ENCODE measurements at places on chromosomes 4 and X. TPM values are rescaled to one million over a fixed set of nuclear protein-coding genes. Genes with fewer than 3 reads are reported as not detected.

GRCh38 chr4:36394352-36394903 is 113.0 kb downstream of the DTHD1 start:
- H3K4me3 ChIP-seq, result no peak overlapping the region
- no peak for DNase-seq
- H3K27me3 ChIP-seq, result no peaks in the 10 kb centered on the region
- no peak overlapping the region for H3K27ac ChIP-seq
- H3K4me1 ChIP-seq, result no peaks in the 10 kb centered on the region

GRCh38 chr4:5750946-5751665 is 40.1 kb downstream of the EVC start:
- no peak overlapping the region for H3K27ac ChIP-seq
- peaks cover 2% of the 10 kb centered on the region for H3K36me3 ChIP-seq
- peaks cover 4% of the 10 kb centered on the region for H3K4me1 ChIP-seq
- H3K4me3 ChIP-seq, result no peak overlapping the region
- H3K27me3 ChIP-seq, result no peaks in the 10 kb centered on the region
- DNase-seq, result no peak

DNA sequence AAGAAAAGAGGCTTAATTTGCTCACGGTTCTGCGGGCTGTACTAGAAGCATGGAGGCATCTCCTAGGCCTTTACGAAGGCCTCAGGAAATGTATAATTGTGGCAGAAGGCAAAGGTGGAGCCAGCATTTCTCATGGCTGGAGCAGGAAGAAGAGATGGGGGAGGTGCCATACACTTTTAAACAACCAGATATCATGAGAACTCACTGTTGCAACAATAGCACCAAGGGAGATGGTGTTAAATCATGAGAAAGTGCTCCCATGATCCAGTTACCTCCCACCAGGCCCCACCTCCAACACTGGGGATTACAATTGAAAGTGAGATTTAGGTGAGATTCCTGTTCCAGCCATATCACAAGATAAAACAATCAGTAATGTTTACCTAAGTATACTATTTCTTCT is 45.5 kb downstream of the MTHFD2L start:
- H3K4me1 ChIP-seq, result peaks cover 31% of the 10 kb centered on the region
- DNase-seq, result no peak
- H3K27ac ChIP-seq, result no peak overlapping the region

- no peak overlapping the region for H3K4me3 ChIP-seq
- no peaks in the 10 kb centered on the region for H3K36me3 ChIP-seq
- DNase-seq, result no peak
Observed at GRCh38 chr4:60884587-60884986, 315.5 kb upstream of the ADGRL3 start.

DNA sequence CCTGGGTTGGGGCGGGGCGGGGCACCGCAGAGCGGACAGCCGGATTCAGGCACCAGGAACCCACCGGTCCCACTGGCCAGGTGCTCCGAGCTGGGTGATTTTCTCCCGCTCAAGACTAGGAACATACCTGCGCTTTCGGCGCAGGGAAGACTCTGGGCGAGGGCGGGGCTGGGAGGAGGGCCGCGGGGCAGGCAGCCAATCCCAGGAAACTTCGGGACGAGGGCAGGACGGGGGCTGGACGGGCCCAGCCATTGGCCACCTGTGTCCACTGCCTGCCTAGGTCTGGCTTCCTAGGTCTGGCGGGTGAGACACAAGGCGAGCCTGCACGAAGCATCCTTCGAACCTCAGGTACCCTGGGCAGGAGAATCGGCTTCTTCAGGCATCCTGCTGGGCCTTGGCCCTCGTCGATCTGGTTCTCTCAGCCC is 274 bp upstream of the ERVMER34-1 start:
- no peaks in the 10 kb centered on the region for H3K36me3 ChIP-seq
- H3K4me3 ChIP-seq, result peak overlapping the region; percentile 32
- H3K27ac ChIP-seq, result no peak overlapping the region
- peak; percentile 85 for DNase-seq
- no peaks in the 10 kb centered on the region for H3K27me3 ChIP-seq
- peaks cover 11% of the 10 kb centered on the region for H3K4me1 ChIP-seq

DNA sequence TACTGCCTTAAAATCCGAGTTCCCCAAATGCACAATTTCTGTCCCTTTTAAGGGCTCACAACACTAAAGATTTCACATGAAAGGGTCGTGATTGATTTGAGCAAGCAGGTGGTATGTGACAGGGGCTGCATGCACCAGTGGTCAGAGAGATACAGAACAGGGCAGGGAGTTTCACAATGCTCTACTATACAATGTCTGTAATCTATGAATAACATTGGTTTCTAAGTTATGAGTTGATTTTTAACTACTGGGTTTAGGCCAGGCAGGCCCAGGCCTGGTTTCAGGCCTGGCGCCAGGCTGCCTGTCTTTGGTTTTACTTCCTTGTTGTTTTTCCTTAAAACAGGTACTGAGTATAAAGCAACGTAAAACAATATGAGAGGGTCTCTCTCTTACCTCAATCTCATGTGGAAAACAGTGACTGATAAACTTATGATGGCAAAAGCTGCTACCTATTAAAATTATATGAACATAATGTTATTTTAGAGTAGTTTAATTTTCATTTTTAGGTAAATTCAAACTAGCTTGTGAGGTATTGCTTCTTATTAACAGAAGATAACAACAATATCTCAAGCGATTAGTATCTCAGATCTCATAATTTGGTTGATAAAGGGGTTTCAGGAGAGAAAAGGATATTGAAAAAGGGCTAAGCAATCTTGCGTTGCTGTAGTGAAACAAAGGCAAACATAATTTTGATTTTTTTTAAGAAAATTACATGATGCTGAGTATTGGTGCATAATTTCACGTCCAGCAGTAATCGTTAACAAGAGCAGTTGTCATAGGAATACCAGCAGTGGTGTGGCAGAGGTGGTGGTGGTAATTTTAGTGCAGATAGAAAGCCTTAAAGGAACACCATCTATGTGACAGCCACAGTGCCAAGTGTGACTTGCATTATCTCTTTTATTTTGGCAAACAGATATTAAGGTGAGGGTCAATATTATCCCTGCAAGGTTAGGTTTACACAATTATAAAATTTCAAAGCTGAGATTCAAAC is 944.4 kb upstream of the GRID2 start:
- H3K36me3 ChIP-seq, result no peaks in the 10 kb centered on the region
- peak; percentile 74 for DNase-seq
- H3K27ac ChIP-seq, result peak overlapping the region; percentile 83
- no peak overlapping the region for H3K4me3 ChIP-seq
- H3K4me1 ChIP-seq, result peaks cover 17% of the 10 kb centered on the region

GRCh38 chr4:66906314-66906713 is 639.0 kb downstream of the CENPC start:
- no peak overlapping the region for H3K27ac ChIP-seq
- no peak overlapping the region for H3K4me3 ChIP-seq
- no peaks in the 10 kb centered on the region for H3K36me3 ChIP-seq
- no peaks in the 10 kb centered on the region for H3K4me1 ChIP-seq
- no peak for DNase-seq

GRCh38 chrX:72060196-72060920 is 71.4 kb downstream of the RTL5 start:
- peaks cover 4% of the 10 kb centered on the region for H3K4me1 ChIP-seq
- no peak for DNase-seq
- no peak overlapping the region for H3K27ac ChIP-seq
- no peaks in the 10 kb centered on the region for H3K27me3 ChIP-seq
- no peak overlapping the region for H3K4me3 ChIP-seq

GRCh38 chr4:17877661-17878060 is 66.9 kb downstream of the NCAPG start:
- no peaks in the 10 kb centered on the region for H3K27me3 ChIP-seq
- H3K4me3 ChIP-seq, result no peak overlapping the region
- H3K27ac ChIP-seq, result no peak overlapping the region
- H3K4me1 ChIP-seq, result peaks cover 5% of the 10 kb centered on the region
- no peaks in the 10 kb centered on the region for H3K36me3 ChIP-seq

DNA sequence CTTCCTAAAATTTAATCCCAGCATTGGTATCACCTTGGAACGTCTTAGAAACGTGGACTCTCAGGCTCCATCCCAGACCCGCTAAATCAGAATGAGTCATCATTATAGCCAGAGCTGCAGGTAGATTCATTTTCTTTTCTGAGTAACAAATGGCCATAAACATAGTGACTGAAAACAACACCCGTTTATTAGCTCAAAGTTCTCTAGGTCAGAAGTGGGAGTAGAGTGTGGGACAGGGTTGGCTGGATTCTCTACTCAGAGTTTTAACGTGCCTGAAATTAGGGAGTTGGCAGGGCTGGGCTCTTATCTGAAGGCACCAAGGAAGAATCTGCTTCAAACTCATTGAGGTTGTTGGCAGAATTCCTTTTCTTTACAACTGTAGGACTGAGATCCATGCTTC is 101.8 kb upstream of the C1QTNF7 start:
- H3K4me3 ChIP-seq, result no peak overlapping the region
- no peaks in the 10 kb centered on the region for H3K27me3 ChIP-seq
- no peaks in the 10 kb centered on the region for H3K4me1 ChIP-seq
- H3K27ac ChIP-seq, result no peak overlapping the region
- DNase-seq, result no peak
- no peaks in the 10 kb centered on the region for H3K36me3 ChIP-seq

DNA sequence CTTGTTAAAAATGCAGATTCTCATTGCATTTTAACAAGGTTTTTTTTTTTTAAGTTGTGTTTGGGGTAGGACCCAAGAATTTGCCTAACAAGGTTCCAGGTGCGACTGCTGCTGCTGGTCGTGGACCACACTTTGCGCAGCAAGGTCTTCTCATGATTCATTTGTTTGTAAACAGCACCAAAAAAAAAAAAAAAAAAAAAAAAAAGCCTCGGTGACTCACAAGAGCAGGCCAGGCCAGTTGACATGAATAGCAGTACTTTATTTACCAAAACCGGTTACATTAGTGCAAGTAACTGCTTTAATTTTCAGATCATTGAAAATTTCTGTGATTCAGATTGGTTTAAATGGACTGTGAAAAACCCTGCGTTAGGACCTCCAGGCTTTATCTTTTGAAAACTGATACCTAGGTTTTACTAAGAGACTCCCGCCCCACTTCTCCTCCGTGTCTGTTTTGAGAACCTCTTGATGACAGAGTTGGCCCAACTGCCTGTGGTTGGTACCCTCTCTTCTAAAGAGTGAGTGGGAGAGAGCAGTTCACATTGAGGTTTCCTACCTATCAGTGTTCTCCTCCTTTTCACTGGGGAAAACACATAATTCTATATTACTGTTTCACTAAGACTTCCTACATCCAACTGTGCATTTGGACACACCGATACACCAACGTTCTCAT is 86.2 kb downstream of the PHEX start:
- no peaks in the 10 kb centered on the region for H3K4me1 ChIP-seq
- no peak overlapping the region for H3K27ac ChIP-seq
- no peak overlapping the region for H3K4me3 ChIP-seq
- H3K27me3 ChIP-seq, result no peaks in the 10 kb centered on the region
- no peaks in the 10 kb centered on the region for H3K36me3 ChIP-seq

- H3K4me1 ChIP-seq, result peaks cover 8% of the 10 kb centered on the region
- H3K4me3 ChIP-seq, result no peak overlapping the region
- H3K27me3 ChIP-seq, result peaks cover 11% of the 10 kb centered on the region
- peak; percentile 32 for DNase-seq
- H3K36me3 ChIP-seq, result no peaks in the 10 kb centered on the region
- no peak overlapping the region for H3K27ac ChIP-seq
Observed at GRCh38 chr4:6245246-6246169, 24.1 kb upstream of the WFS1 start.

- H3K27ac ChIP-seq, result no peak overlapping the region
- no peaks in the 10 kb centered on the region for H3K4me1 ChIP-seq
- no peaks in the 10 kb centered on the region for H3K36me3 ChIP-seq
- DNase-seq, result no peak
- no peak overlapping the region for H3K4me3 ChIP-seq
Observed at GRCh38 chrX:10992110-10992509, 119.0 kb upstream of the HCCS start.

GRCh38 chr4:34718576-34719245 is 1525.6 kb downstream of the ARAP2 start:
- no peaks in the 10 kb centered on the region for H3K36me3 ChIP-seq
- no peaks in the 10 kb centered on the region for H3K4me1 ChIP-seq
- no peak overlapping the region for H3K27ac ChIP-seq
- H3K27me3 ChIP-seq, result no peaks in the 10 kb centered on the region

DNA sequence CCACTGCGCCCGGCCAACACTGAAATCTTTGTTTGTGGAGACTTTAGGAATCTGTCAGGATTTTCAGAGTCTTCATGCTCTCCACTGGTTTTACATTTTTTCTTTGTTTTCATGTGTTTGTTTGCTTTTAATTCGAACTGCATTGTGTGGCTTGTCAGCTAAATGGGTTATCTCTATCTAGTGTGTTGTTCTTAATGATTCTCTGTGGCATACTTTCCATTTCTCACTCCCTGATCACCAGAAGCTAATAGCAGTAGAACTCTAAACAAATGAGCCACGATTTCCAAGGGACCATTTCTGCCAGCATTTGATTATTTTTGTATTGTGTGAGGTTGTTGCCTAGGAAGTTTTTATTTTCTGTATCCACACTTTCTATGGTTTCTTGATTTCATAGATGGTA is 352.4 kb downstream of the CAMK2D start:
- no peaks in the 10 kb centered on the region for H3K36me3 ChIP-seq
- no peak overlapping the region for H3K4me3 ChIP-seq
- no peaks in the 10 kb centered on the region for H3K4me1 ChIP-seq
- no peak for DNase-seq
- no peak overlapping the region for H3K27ac ChIP-seq

DNA sequence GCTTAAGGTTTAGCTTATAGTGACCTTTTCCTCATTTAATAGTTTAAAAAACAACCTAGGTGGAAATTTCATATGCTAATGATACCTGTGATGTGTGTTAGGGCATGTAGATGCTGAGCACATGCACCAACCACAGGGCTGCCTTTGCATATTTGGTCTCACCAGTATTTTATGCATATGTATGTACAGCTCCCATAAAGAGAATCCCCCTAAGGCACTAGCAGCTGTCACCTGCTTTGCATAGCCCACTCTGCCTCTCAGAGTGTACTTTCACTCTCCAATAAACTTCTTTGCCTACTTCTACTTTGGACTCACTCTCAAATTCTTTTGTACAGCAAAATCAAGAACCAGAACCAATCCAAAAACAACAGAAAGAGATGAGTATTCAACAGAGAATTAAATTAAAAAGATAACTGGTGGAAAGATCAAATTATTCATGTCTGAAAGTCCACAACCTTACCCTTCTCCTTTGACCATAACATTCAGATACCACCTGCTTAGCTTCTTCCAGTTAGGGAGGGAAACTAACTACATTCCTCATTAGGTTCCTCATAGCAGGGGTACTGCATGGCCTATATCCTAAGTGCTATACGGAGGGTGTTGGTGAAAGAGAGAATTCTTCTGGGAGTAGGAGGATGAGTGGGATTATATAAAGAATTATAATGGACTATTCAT is 250.5 kb downstream of the STPG2 start:
- H3K27me3 ChIP-seq, result no peaks in the 10 kb centered on the region
- no peaks in the 10 kb centered on the region for H3K36me3 ChIP-seq
- no peak overlapping the region for H3K4me3 ChIP-seq
- DNase-seq, result no peak
- no peak overlapping the region for H3K27ac ChIP-seq

SLC9B1 gene
- not detected for total RNA-seq

PAGE2B gene
- total RNA-seq, result not detected

TMEM47 gene
- 12.7 TPM for total RNA-seq

REELD1 gene
- total RNA-seq, result not detected

GSX2 gene
- total RNA-seq, result not detected

ZCCHC18 gene
- total RNA-seq, result 2.6 TPM

SPANXN3 gene
- not detected for total RNA-seq

RS1 gene
- not detected for total RNA-seq

RBMXL3 gene
- total RNA-seq, result not detected

CCDC120 gene
- 6.5 TPM for total RNA-seq

SSX2B gene
- total RNA-seq, result not detected

TLR8 gene
- total RNA-seq, result not detected

Data from body of pancreas (tissue), 4 donors.